ENCODE measurements at places on chromosomes 4 and X.

DNA sequence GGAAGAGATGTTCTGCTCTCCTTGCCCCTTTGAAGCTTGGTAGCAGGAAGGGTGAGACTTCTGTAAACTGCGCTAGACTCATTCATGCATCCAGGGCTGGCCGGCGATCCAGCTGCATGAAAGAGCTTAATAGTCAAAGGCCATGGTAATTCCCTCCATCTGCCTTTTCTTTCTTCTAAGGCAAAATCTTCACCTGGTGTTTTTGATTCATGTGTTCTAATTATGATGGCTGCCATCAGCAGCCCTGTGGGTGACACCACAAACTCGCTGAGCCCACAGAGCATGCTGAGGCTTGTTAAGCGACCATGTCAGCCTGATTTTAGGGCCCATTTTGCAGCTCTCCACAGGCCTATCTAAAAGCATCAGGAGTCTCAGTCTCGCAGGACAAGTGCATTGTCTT, 450.1 kb upstream of the TENM3 start:
- DNase-seq, result no peak

DNA sequence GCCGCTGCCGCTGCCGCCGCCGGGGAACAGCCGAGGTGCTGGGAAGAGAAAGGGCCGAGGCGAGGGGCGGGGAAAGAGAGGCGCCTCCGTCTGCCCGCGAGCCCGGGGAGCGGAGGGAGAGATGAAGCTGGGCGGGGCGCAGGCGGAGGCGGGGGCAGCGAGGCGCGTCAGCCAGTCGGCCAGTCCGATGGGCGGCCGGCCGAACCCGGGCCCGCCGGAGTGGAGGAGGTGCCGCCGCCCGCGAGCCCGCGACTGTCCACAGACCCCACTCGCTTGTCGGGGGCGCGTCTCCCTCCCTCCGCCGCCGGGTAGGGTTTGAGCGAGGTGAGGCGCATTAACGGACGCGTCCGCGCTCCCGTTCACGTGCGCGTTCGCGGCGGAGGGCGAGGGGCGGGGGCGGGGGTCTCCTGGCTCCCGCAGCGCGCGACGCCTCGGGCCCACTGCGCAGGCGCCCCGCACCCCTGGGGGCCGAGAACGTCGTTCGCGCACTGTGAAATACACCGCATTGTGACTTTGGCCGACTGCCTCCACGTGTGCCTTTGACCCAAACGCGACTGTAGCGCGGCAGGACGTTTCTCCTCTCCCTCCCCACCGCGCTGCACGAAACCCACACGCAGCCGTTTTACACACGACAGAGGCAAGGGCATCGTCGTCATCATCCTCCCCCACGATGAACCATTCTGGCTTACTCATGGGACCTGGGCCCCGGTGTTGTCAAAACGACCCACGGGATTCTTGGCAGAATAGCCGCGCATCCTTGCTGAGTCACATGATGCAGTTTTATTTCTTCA, at the start of gene NUDT11:
TSS of gene NUDT11 (minus strand) at position 92 of the 791 bp plus-strand sequence. CDS start 148 bp downstream, outside the sequence.
- peak; percentile 13 for DNase-seq

GRCh38 chr4:85544751-85545150, 69.8 kb downstream of the ARHGAP24 start:
- no peak for DNase-seq

GRCh38 chrX:26586570-26586969, 370.6 kb downstream of the MAGEB5 start:
- DNase-seq, result no peak

GRCh38 chrX:101918751-101919150, 13.1 kb downstream of the ZMAT1 start:
- no peak for DNase-seq

GRCh38 chrX:134444681-134445080, 15.3 kb upstream of the HPRT1 start:
- no peak for DNase-seq

DNA sequence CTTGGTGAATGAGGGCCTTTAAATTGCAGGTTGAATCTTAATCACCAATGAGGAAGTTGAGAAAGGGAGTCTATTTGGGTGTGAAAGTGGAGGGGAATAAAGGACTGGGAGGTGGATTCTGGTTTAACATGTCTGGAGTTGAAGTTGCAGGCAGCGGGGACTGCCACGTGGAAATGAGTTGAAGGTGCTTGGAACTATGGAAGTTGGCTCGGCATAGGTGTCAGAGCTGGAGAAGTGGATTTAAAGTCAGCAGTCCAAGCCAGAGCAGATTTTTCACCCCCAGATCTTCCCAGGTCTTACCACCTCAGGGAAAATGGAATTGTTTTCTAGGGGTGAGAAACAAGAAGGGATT, 44.9 kb downstream of the TIGD4 start:
- DNase-seq, result no peak

- DNase-seq, result no peak
These were observed 173.0 kb downstream of the ANK2 start for GRCh38 chr4:113222471-113222870.

DNA sequence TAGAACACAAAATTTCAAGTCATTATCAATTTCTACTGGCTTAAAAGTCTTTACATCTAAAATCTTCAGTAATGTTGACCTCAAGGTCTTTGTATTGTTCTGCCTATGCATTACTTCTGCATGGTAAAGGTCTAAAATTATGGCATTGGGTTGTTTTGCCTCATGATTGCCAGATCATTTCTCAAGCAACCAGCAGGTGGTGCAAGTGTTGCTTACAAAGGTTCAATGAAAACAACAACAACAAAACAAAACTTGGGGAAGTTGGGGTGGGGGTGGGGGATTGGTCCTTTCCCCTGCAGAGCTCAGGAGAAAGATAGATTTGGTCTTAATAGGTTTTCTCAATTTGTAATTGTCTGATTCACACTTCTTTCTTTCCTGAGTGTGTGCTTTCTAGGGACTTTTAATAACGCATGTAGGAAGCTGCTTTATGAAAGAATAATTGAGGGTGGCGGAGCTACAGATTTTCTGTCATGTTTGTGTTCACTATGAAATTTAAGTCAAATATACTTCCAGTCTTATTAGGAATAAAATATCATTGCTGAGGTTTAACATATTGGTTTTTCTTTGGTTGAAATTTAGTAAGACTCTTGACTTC, 145.1 kb downstream of the COL4A5 start:
- DNase-seq, result no peak

DNA sequence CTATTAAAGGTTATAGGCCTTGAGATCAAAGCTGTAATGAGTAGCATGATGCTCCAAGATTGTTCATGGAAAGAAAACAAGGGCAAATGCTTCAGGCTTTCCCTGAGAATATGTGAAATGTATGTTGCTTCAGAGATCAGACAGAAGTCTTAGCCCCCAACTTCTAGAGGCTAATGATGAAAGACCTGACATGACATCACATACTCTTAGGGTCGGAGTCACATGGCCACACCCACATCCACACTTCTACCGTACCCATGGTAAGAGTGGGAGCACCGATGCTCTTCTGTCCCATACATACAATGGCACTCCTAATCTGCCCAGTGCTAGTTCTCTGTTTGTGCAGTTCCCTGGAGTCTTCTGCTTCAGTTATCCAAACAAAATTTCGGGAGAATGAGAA, 111.9 kb upstream of the ACSL4 start:
- no peak for DNase-seq

GRCh38 chrX:66015152-66015831, 24.6 kb downstream of the VSIG4 start:
- DNase-seq, result no peak

DNA sequence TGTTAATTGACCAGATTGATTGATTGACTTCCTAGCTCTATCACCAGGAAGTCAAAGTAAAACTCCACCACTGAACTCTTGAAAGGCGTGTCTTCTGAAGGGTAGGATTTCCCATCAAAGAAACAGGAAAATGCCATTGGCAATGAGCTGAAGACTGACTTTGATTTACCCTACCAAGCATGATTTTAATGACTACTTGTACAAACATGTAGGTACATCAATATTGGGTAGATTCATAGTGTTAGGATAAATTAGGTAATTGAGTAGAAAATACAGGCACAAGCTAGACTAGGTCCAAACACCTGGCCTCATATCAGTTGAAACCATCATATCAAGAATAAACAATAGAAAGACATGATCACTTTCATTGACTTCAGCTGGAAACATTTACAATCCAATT, 53.2 kb upstream of the ATXN3L start:
- no peak for DNase-seq

DNA sequence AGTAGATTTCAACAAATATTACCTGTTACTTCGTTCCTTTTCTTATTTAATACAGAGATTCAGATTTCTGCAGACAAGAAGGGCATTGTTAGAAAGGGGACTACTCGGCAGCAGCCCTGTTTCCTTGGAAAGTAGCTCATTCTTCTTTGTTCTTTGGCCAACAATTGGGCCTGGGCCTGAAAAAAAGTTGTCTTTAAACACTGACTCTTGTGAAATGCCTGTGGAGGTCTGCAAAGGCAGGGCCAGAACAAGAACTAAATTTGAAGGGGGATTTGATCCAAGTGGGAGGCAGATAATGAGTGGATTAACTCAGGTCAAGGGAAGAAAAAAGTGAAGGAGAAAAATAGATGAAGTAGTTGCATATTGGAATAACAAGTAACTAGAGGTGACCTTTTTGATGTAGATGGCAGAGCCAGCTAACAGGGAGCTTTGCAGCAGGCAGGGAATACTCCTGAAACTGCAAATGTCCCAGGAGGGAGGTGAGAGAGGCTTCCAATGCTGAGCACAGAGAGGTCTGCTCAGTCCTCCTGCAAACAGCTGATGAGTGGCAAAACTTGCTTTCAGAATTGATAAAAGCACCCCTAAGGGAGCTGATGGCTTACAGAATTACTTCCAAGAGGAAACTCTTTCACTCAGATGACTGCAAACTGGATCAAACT, 393.2 kb upstream of the HS3ST1 start:
- DNase-seq, result no peak

DNA sequence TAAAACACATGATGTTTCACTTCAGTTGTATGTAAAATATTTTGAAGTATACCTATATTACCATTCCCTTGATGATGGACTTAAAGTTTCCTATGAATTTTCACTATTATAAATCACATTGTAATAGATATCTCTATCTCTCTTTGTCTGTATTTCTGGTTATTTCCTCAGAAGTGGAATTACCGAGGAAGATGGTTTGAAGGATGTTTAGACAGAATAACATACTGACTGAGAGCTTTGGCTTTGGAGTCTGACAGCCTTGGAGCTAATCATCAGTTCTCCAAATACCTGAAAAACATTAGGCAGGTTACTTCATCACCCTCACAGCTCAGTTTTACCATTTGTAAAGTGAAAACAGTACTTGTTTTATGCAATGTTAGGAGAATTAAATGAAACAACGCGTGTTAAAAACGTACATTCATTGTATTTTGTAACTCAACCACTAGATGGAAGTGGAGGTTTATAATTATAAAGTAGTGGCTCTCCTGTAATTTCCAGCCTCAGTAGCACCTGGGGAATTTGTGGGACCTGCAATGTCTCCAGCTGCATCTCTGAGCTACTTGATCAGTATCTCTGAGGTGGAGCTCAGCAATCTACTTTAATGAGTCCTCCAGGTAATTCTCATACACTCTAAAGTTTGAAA, 14.3 kb downstream of the JCHAIN start:
- DNase-seq, result no peak

GRCh38 chr4:141074098-141074878, 59.0 kb downstream of the RNF150 start:
- DNase-seq, result no peak

DNA sequence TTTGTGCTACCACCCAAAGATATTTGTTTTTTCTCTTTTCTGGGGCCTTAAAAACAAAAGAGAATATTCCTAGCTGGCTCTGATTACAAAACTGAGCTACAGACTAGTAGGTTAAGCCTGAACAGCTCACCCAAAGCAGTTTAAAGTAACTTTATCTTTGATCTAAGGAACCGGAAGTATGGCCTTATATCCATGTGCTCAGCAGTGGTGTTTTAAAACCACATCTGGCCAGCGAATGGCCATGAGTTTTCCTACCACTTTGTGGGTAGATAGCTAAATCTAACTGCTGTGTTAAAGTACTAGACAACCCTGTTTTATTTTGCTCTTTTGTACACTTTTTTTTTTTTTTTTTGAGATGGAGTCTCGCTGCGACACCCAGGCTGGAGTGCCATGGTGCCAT, 24.6 kb downstream of the ADGRG4 start:
- DNase-seq, result no peak

DNA sequence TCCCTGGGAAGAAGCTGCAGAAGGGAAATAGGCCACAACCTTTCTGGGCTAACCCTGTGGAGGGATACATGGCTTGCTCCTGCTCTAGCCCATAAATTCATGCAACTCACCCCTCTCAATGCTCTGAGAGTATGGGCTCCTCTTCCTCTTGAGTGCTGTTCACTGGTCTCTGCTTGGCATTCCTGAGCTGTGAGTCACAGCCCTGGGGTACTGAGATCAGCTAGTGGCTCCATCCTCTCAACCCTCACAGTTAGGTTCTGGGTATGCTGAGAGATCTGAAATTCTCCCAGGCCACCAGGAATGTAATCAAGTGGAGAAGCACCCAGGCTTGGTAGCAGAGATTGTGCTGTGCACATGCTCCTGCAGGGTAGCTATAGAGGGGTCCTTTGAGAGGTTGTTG, 60.6 kb upstream of the SPANXN2 start:
- DNase-seq, result peak; percentile 3

GRCh38 chr4:147104768-147105167, 159.1 kb upstream of the TTC29 start:
- no peak for DNase-seq

DNA sequence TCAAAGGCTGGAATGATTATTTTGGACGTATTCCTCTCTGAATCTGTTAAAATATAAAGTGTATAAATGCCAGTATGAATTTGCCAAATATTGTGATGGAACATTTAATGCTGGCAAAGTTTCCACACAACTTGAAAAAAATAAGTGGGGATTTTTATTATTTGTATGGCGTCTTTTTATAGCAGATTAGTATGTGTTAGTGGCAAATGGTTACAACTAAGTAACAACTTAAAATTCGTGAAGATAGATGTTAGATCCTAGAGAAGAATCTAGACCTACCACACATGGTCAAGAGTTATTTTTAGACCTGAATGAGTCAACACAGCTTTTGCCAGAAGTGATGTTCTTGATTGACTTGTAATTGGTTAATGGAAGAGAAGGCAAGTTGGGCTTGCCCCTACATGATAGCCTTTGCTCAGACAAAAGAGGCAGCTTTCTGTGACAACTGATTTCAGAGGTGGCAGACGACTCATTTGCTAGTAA, 4.8 kb downstream of the CPE start:
- DNase-seq, result no peak

DNA sequence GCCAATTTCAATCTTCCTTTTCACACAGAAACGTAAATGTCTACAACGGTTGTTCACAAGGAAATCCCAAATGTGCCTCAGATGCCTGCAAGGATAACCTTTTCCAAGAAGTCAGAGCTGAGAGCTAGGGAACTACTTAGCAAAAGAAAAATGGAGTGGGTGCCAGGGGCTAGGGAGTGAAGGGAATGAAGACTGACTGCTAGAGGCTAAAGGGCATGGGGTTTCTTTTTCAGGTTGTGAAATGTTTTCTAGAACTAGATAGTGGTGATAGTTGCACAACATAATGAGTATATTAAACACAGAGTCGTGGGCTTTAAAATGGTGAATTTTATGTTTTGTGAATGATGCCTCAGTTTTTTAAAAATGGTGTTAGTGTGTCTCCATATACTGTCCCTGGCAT, 53.4 kb downstream of the CD99L2 start:
- DNase-seq, result no peak

GRCh38 chr4:18980516-18981233, 959.1 kb upstream of the LCORL start:
- no peak for DNase-seq

- no peak for DNase-seq
These were observed 11.3 kb upstream of the DRP2 start for GRCh38 chrX:101208152-101208905.
